Chondrocyte (in vitro differentiated cells): ENCODE measurements at places on chromosomes 6 and 20. TPM values are rescaled to one million over a fixed set of nuclear protein-coding genes. Genes with fewer than 3 reads are reported as not detected.

The DEFB123 gene
- not detected in 3 replicates for total RNA-seq

DNA sequence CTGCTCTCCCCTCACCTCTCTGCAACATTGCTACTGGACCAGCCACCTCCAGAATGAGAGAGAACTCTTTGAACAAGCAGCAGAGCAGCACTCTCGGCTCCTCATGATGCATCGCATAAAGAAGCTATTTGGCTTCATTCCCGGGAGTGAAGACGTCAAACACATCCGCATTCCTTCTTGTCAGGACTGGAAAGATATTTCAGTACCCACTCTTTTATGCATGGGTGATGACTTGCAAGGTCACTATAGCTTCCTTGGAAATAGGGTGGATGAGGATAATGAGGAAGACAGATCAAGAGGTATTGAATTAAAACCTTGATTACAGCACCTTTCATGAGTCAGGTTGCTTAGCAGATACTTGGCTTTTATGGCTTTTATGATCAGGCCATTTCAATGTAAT is 4.3 kb downstream of the CALHM4 start:
- no peak for DNase-seq

DNA sequence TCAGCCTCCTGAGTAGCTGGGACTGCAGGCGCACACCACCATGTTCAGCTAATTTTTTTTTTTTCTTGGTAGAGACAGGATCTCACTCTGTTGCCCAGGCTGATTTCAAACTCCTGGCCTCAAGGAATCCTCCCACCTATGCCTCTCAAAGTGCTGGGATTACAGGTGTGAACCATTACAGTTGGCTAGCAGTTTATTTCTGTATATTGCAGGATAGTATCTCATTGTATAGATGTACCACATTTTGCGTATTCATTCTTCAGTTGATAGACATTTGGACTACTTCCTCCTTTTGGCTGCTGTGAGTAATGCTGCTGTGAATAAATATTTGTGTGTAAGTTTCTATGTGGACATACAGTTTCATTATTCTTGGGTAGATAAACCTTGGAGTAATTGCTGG is 32.9 kb downstream of the ASXL1 start:
- DNase-seq, result no peak

GRCh38 chr6:56706981-56707726 is 64.5 kb upstream of the DST start:
- DNase-seq, result no peak

DNA sequence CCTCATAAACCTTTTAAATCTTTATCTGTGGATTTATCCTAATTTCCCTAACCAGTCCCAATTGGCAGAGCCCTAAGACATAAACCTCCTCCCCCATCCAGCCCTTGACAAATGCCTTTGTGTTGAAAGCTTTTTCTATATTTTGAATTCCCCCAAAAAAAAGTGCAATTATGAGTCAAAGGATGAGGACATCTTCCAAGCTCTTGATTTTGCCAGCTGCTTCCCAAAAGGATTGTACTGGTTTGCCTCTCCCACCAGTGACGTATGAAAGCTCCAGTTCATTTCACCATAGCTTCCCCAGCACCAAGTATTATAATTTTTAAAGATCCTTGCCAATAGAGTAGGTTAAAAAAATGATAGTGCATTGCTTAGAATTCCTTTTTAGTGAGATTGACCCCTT is 38.9 kb downstream of the SIRPA start:
- DNase-seq, result no peak

The IRF4 gene
- total RNA-seq, result 0.05 TPM in 1 of 3 replicates, not detected in the others

The APCDD1L gene
- 20.7 to 26.3 TPM (median 22.5 TPM) in 3 replicates for total RNA-seq

The CALHM4 gene
- not detected in 3 replicates for total RNA-seq

- peak; percentile 77 for DNase-seq
These were observed 524 bp upstream of the NOL4L start for GRCh38 chr20:32585586-32586127.

- DNase-seq, result no peak
These were observed 186.5 kb downstream of the PDE7B start for GRCh38 chr6:136037876-136038460.

GRCh38 chr20:49675368-49676151 is 38.1 kb downstream of the B4GALT5 start:
- DNase-seq, result no peak

The CGA gene
- 1.3 TPM in 1 of 3 replicates, not detected in the others for total RNA-seq

The SASH1 gene
- 54.2 to 89.3 TPM (median 82.9 TPM) in 3 replicates for total RNA-seq

DNA sequence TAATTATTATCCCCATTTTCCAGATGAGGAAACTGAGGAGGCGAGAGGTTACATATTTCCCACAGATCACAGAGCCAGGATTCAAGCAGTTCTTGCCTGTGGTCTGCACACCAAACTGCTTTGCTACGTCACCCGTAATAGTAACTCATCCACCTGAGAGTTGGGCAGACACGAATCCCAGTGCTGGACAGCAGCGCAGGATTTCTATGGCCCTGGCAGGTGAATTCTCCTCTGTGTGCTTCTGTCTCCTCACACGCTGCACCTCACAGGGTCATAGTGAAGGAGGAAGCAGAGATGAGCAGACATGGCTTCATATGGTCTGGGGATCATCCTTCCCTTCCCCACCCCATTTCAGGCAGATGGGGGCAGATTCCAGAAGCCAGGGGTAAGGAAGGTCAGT is 127.0 kb upstream of the LRFN2 start:
- no peak for DNase-seq

GRCh38 chr6:7254980-7255835 is 57.8 kb downstream of the SSR1 start:
- no peak for DNase-seq
